ENCODE measurements at places on chromosomes 5 and 9. TPM values are rescaled to one million over a fixed set of nuclear protein-coding genes. Genes with fewer than 3 reads are reported as not detected.

GRCh38 chr9:34993502-34994259 is 4.1 kb downstream of the DNAJB5 start:
- DNase-seq = peak; percentile 90

- DNase-seq = no peak
These were observed 214.9 kb downstream of the MCTP1 start for GRCh38 chr5:95069948-95070347.

DNA sequence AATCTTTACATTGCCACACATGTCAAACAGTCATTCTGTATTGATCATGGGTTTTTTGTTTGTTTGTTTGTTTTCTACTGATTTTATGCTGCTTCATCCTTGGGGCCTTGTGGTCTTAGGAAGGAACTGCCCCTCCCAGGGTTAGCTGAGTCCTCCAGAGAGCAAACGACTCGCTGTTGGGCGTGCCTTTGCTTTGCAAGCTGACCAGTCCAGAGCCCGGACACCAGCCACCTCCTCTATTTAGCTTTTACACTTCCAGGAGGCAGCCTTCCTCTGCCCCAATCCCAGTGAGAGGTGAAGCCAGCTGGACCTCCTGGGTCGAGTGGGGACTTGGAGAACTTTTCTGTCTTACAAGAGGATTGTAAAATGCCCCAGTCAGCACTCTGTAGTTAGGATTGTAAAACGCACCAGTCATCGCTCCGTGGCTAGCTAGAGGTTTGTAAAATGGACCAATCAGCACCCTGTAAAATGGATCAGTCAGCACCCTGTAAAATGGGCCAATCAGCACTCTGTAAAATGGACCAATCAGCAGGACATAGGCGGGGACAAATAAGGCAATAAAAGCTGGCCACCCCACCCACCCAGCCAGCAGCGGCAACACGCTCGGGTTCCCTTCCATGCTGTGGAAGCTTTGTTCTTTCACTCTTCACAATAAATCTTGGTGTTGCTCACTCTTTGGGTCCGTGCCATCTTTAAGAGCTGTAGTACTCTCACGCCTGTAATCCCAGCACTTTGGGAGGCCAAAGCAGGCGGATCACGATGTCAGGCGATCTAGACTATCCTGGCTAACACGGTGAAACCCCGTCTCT is 154.4 kb downstream of the ERCC6L2 start:
- DNase-seq = no peak

RNF180 gene
- 13.0 TPM for total RNA-seq

GLIPR2 gene
- total RNA-seq = 81.7 TPM

All from mesenteric fat pad (tissue), 1 donor.